ENCODE measurements at places on chromosomes 5 and 9.

- no peak for DNase-seq
These were observed 129.0 kb downstream of the DAB2IP start for GRCh38 chr9:121780177-121781040.

GRCh38 chr9:93577078-93577974 lies 942 bp downstream of the PHF2 start:
- no peak for DNase-seq

- DNase-seq, result no peak
These were observed 156.0 kb downstream of the ISL1 start for GRCh38 chr5:51539232-51539631.

DNA sequence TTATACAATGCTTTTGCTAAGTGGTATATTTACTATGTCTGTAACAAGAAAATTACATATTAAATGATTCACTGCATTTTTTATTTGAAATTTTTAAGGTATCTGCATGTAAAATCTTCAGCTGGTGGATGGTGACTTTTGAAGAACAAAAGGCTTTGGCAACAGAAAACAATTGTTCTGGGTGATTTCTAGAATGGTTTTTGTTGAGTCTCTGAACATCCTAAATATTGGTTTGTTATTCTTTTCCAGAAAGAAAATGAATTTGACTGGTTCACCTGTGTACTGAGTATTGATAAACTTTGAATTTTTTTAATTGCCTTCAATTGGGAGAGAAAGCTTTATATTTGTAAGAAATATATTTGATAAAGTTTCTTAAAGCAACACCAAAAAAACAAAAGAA lies 35.2 kb downstream of the ERAP1 start:
- DNase-seq, result no peak

DNA sequence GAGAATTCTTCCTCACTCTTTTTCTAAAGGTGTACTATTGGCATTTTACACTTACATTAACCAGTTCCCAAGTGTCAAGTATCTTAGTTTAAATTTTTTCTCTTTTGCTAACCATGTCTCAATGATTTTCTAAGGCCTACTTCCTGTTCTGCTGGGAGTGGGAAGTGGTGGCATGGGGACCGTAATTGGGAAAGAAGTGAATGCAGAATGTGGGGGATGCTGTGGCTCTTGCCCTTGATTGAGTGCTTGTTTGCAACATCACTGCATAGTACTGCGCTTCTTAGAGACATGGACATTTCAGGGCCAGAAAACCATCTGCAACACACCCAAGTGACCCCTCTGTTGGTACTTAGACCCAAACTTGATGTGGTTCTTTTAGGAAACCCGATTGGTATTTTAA lies 32.8 kb downstream of the MRRF start:
- no peak for DNase-seq

- DNase-seq, result no peak
These were observed 20.8 kb downstream of the UGT3A2 start for GRCh38 chr5:36045895-36046294.

DNA sequence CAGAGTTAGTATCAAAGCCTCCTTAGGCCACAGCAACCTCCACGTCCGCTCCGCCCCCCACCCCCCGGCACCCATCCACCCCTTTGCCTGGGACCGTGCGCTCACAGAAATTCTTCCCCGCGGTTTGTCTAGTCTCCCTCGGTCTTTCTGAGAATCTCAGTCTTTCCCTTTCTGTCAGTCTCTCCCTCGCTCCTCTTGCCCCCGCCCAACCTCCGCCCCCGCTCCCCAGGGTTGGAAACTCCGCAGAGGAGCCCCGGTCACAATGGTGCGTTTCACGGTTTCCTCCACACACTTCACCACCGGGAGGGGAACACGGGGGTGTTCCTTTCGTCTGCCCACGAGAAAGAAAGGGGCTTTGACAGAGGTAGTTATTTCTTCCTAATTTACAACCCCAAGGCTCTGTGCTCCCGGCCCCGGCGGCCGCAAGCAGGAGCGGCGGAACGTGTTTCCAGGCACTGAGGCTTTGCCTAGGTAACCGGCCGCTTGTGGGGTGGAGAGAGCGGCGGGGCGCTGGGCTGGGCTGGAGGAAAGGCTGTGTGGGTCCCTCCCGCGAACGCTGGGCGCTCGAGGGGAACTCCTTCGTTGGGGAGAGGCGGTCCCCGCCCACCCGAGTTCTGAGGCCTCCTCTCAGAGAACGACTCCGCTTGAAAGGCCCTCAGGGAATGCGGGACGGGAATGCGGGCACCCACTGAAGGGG lies 2.1 kb downstream of the NR4A3 start:
- peak; percentile 58 for DNase-seq

DNA sequence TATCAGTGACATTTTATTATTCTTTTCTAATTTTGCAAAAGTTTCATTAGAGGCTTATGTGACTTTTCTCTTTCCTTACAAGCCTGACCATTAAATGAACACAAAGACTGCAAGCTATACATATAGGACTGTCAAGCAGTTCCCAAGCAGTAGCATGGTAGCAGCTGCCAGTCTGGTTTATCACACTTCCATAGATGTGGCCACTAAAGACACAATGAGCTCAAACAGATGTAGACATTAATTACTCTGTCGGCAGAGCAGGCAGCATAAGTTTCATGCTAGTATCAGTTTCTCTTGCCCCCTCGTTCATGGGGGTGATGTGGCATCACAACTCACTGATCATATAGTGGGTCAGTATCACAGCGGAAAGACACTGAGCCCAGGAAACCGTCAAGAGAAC lies 89.5 kb downstream of the CDH10 start:
- no peak for DNase-seq

DNA sequence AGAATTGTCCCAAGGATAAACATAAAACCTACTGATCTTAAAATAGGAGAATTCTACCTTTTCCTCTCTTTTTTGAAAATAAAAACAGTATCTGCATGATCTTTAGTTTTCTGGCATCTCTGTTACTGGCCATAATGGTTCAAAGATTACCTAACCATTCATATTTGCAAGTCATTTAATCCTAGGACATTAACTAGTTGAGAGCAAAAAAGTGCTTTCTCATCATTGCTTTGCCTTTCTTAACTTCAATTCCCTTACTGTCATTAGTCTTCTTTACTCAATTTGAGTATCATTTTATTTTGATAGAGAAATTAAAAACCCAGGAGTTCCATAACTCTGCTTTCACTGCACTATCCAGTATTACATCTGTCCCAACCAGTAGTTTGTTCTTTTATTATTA lies 68.6 kb downstream of the RFX3 start:
- no peak for DNase-seq

- DNase-seq, result no peak
These were observed 41.7 kb upstream of the RPS23 start for GRCh38 chr5:82319651-82320376.

DNA sequence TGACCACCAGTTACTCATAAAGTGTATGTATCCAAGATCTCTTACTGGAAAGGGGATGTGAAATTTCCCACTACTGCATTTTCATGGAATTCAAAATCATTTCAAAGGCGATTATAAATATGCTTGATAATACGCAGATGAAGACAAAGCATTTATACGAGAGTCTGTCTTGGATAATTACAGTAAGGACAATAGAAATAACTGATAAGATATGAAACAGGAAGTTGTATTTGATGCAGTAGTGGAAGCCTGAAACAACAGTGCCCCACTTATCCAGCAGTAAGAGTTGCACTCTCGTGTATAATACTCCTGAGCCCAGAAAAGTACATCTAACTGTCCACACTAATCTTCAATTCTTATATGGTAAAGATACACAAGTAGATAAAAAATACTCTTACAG lies 188.7 kb upstream of the POU5F2 start:
- no peak for DNase-seq

DNA sequence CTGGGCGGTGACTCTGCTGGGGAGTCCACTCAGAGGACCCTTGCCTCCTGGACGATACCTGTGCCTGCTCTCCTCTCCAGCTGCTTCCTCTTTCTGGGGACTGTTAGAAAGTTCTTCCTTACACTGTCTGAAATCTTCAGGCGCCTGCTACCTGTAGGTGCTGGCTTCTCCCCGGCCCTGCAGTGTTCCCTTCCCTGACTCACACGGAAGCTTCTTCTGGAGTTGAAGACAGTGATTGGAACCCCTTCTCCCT lies 562 bp downstream of the GSN start:
- no peak for DNase-seq

DNA sequence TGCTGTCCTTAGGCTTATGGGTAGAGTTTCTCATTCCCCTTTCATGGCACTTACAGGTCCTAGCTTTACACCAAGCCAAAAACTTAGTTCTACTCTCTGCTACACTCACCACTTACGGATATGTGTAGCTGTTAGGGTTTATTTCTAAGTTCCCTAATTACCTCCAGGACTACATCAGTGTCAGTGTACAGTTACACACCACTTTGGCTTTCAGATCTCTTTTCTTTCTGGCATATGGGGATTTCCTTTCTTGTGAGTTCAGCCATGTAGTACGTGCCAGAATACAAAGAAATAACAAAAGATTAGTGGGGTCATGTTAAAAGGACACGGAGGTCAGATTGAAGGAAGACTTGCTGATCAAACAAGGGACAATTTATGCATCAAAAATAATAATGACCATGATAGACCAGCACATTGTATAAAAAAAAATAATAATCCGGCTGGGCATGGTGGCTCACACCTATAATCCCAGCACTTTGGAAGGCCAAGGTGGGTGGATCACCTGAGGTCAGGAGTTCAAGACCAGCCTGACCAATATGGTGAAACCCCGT lies 41.8 kb downstream of the LYRM7 start:
- DNase-seq, result no peak

DNA sequence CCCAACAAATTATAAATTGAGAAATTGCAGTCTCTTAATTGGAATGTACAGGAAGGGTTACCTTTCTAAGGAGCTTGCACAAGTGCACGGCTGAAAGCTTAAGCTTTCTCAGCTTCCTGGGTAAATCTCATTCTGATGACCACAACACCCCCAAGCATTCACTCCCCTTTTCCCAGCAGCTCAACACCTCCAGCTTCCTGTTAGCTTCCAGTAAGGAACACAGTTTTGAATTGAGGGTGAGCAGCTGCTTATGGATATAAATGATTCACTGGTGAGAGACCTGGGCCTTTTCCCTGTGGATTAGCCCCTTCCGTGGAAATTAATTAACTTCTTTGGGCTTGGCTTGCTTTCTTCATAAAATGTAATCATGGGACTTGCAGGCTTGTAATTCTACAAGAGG lies 101.2 kb downstream of the SLC28A3 start:
- no peak for DNase-seq

DNA sequence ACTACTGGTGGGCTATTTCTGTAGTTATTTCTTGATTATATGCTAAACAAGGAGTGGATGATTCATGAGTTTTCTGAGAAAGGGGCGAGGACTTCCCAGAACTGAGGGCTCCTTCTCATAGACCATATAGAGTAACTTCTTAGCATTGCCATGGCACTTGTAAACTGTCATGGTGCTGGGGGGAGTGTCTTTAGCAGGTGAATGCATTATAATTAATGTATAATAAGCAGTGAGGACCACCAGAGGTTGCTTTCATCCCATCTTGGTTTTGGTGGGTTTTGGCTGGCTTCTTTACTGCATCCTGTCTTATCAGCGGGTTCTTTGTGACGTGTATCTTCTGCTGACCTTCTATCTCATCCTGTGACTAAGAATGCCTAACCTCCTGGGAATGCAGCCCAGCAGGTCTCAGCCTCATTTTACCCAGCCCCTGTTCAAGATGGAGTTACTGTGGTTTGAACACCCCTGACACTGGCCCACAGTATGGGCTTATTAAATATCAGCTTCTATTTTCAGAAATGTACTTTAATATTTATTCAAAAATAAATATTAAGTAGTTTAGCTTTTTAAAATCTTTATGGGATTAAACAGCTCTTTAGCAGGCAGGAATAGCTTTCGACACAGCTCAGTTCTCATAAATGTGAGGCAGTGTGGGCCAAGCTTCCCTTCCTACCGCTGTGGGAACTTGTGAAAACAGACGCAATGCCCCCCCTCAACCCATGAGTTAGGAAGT lies 44.4 kb downstream of the GALNT12 start:
- no peak for DNase-seq

DNA sequence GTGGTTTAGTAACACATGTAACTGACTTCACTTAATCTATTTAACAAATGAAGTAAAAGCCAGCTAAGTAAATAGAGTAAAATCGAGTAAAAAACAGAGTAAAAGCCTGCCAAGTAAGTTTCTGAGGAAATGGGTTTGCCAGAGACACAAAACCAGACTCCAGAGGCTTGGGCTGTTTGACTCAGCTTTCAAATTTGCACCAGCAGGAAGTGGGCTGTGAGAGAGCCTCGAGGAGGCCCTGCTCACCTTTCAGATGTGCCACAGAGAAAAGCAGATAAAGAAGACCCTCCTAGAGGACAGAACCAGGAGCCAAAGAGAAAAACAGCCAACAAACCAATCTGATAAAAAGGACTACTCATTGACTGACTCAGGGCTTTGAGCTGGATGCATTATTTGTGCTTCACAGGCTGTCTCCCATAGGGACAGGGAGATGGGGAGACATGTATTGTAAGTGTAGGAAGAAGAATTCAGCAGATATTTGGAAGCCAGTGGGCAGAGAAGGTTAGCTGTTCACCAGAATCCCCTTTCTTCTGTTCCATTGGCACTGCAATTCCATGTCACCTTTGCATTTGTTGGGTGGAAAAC lies 14.4 kb upstream of the AMACR start:
- no peak for DNase-seq

- DNase-seq, result no peak
These were observed 47.1 kb upstream of the TLX3 start for GRCh38 chr5:171261904-171262303.

DNA sequence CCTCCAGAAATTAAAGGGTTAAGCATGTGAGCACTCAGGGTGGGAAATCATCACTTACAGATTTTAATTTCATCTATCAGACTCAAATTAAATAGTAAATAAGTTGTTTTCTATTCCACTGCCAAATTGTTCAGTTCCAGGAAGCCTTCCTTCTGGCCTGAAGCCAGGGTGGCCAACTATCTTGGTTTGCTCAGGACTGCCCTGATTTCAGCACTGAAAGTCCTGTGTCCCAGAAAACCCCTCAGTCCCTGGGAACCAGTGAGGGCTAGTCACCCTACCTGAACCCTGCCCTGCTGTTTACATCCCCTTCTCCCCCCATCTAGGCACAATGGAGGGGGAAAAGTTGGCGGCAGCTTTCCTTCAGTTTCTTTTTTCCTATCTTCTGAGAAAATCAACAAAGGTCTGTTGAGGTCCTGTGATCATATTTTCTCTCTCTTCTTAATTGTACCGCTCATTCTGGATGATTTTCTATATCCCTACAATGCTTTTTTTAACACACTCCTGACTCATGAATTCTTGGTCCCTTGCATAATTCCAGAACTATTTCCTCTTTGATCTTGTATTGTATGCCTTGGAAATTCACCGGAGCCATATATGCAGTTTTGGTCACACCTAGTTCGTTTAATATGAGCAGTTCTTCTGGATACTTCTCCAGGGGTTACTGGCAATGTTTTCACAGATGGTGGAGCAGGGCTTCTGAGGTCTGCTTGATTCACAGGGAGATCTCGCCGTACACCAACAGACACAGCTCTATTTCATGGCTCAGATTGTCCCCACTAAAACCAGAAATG lies 103.8 kb downstream of the MAP1B start:
- no peak for DNase-seq

- peak; percentile 52 for DNase-seq
These were observed 4.5 kb downstream of the DUSP1 start for GRCh38 chr5:172766287-172767108.

- DNase-seq, result no peak
These were observed 70.5 kb downstream of the APBA1 start for GRCh38 chr9:69601698-69602097.

- no peak for DNase-seq
These were observed 20.3 kb upstream of the PCDH1 start for GRCh38 chr5:141898448-141899049.

Measured in effector memory CD8-positive, alpha-beta T cell (primary cell).